ENCODE measurements at places on chromosomes 2 and 18.

DNA sequence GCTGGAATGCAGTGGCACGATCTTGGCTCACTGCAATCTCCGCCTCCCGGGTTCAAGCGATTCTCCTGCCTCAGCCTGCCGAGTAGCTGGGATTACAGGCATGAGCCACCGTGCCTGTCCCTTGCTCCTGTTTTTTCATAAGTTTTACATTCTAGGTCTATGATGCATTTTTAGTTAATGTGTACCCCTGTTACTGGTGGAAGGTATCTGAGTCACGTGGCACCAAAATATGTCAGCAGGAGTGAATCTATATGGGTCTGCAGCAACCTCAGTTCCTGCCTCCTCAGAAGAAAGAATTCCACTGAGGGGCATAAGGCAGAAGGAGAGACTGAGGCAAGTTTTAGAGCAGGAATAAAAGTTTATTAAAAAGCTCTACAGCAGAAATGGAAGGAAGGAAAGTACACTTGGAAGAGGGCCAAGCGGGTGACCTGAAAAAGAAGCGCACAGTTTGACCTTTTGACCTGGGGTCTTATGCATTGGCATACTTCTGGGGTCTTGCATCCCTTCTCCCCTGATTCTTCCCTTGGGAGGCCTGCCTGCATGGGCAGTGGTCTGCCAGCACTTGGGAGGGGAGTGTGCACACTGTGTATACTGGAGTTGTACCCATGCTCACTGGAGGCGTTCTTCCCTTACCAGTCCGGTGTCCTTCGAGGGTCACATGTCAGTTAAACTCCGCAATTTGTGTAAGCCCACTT is 1.1 kb upstream of the MFSD2B start:
- DNase-seq: no peak

- DNase-seq: no peak
Measured at GRCh38 chr18:37182340-37183135, 353.6 kb downstream of the KIAA1328 start.

DNA sequence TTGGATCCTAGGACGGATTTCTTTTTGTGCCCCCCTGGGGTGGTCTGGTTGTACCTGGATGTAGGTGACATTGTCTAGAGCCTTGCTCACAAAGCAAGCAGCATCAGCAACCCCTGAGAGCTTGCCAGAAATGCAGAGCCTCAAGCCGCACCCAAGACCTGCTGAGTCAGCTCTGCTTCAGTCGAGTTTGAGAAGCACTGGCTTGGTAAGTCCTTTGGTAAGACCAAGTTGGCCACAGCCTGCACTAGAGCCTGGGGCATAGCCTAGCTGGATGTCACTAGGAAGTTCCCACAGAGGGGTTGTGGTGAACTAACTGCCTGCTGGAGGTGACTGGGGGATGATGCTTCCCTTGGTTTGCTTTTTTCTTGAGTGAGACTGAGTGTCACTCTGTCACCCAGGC is 6.2 kb downstream of the ABCG5 start:
- no peak for DNase-seq

DNA sequence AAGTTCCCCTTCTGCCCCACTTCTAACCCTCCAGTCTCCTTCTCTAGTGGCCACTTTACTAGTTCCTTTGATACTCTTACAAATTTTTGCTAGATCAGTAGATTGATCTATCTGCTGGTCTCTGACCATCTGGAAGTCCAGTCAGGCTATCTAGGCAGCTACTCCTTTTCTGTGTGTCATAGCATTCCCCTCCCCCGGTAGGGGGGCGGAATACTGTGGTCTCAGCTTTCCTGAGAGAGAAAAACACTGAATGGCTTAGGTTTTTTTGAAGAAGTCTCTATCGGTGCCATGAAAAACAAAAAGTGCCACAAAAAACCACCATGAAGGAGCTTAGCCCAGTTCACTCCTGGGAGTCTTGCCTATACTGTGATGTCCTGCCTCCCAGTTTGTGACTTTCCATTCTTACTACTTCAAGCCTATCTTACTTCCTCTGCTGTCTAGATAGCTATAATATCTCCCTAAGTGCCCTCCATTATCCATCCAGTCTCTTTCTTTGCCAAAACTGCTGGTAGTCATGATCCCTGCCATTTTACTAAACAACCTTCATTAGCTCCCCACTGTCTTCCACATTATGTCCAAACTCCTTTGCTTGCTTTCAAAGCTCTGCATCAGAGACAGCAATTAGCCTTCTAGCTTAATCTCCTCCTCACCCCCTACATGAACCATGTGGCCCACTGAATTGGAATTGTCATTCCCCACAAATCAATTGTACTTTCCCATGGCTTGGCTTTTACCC is 29.9 kb downstream of the TPGS2 start:
- DNase-seq: no peak

GRCh38 chr18:2316751-2317696 is 254.3 kb downstream of the METTL4 start:
- no peak for DNase-seq

All from ecto neural progenitor cell (in vitro differentiated cells).